ENCODE measurements at places on chromosomes 12 and 14. TPM values are rescaled to one million over a fixed set of nuclear protein-coding genes. Genes with fewer than 3 reads are reported as not detected.
A peak's percentile ranks its signal among the peaks of the same experiment; 100 is the strongest.

GRCh38 chr12:124548854-124549378 is 18.5 kb downstream of the NCOR2 start:
- DNase-seq, result no peak
- no peaks in the 10 kb centered on the region for H3K27me3 ChIP-seq
- H3K36me3 ChIP-seq, result no peaks in the 10 kb centered on the region
- H3K4me1 ChIP-seq, result peaks cover 70% of the 10 kb centered on the region
- H3K4me3 ChIP-seq, result peak overlapping the region; percentile 63

- no peaks in the 10 kb centered on the region for H3K4me1 ChIP-seq
- H3K4me3 ChIP-seq, result no peak overlapping the region
- no peak for DNase-seq
- peaks cover 18% of the 10 kb centered on the region for H3K27me3 ChIP-seq
These were observed 42.4 kb downstream of the CKAP4 start for GRCh38 chr12:106205208-106206069.

CISTR gene
- not detected for total RNA-seq

CBLN3 gene
- total RNA-seq, result 1.4 TPM

INSM2 gene
- 0.12 TPM for total RNA-seq
